Left lung (tissue), 14 donors: ENCODE measurements at places on chromosomes 12 and 14. TPM values are rescaled to one million over a fixed set of nuclear protein-coding genes. Genes with fewer than 3 reads are reported as not detected.

DNA sequence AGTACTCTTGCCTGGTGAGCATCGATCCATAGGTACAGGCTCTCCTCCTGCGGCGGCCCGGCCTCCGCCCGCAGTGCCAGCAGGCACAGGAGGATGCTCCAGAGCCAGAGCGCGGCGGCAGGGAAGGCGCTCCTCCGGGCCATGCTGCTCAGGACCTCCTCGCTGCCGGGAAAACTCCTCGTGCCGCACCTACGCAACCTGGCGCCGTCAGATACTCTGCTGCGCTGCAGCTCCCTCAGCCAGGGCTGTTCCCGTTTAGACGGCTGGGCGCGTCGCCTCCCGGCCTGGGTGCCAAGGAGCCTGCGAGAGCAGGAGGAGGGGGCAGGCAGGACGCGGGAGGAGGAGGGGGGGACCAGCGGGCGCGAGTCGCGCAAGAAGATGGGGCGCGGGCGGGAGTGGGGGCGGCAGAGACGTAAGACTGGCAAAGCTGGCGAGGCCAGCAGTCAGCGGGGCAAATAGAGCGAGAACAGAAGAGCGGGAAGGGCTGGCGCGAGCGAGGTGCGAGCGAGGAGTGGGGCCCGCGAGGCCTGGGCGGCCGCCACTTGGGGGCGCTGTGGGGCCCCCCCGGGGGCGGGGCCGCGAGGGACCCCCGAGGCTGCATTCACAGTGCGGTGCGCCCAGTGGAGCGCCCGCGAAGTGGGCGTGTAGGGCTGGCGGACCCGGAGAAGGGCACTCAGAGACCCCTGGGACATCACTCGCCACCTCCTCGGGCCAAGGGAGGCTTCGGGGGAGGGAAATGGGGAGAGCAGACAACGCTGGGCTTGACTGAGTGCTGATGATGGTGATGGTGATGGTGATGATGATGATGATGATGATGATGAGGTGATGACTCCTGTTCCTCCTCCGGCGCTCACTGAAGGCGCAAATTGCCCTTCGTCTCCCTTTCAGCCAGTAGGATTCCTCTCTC is at the start of gene WIF1:
Gene WIF1, minus strand, starts transcription at position 257 of the 907 bp plus-strand sequence. Its CDS starts 114 bp downstream, at position 143.
- peak; percentile 65 for DNase-seq

GRCh38 chr12:92745856-92746550 is 43.2 kb downstream of the PLEKHG7 start:
- DNase-seq, result no peak

- no peak for DNase-seq
These were observed 29.6 kb downstream of the CFAP251 start for GRCh38 chr12:121947981-121948380.

GRCh38 chr12:99418379-99418778 is 229.2 kb upstream of the GARIN6 start:
- no peak for DNase-seq

LRRC10 gene
- total RNA-seq, result not detected

CIPC gene
- total RNA-seq, result 18.6 TPM

DNA sequence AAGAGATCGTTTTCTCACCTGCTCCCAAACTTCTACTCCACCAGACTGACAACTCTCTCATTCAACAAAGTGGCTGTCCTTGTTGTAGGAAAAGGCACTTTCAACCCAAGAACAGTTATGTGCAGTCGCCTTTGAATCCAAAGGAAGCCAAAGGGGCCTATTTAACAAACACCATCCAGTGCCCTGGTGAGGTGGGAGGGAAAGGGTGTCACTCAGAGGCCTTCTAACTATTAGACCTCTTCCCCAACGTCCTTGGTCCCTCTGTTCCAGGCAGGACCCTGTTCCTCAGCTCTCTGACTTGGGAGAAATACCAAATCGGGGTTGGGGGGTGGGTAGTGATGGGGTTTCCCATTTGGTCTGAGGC is 3.2 kb downstream of the SIX4 start:
- no peak for DNase-seq

DNA sequence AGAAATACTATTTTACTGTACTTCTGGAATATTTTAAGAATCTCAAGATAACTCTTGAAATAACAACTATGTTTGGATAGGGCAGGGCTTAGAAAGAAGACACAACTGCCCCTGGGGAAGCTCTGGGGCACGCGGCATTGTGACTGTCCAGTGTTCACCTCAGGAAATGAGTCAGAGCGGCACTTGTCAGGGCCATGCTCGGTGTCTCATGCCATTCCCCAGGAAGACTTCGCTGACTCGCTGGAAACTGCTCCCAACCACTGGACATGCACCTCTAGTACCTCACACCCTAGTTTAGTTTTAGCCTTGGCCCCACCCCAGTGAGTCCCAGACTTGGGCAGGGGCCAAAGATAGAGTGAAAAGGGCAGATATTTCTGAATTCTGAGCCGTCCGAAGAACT is 192.0 kb downstream of the TTC7B start:
- no peak for DNase-seq

DNA sequence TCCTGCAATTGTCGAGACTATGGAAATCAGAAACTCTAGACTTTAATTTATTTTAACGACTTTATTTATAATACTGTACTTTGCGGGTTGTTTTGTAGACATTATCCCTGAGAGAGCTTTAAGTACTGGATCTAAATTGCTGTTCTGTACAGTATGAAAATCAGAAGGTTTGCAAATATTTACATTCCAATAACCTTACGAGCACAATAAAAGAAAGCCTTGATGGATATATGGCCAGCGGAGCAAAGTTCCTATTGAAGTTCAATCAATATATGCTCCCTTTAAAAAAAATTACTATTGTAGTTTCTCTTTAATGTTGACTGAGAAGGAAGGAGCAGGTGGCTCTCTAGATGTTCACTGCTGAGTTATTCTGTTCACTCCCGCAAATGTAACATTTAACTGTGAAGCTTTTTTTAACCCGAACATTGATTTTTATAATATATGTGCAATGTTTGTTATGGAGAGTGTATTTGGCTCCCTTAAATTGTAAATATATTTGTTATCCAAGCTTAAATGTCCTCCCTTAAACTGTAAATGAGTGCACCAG is 235.3 kb downstream of the PLCZ1 start:
- DNase-seq, result no peak

GRCh38 chr14:42929806-42930480 is 1323.3 kb downstream of the LRFN5 start:
- DNase-seq, result peak; percentile 28

ZDHHC22 gene
- not detected for total RNA-seq

- no peak for DNase-seq
These were observed 54.7 kb upstream of the PLEKHG3 start for GRCh38 chr14:64649383-64649998.

GRCh38 chr14:68359837-68360552 is 432.9 kb downstream of the ZFP36L1 start:
- peak; percentile 82 for DNase-seq

GRCh38 chr14:91843437-91843836 is 23.9 kb downstream of the TC2N start:
- no peak for DNase-seq

DNA sequence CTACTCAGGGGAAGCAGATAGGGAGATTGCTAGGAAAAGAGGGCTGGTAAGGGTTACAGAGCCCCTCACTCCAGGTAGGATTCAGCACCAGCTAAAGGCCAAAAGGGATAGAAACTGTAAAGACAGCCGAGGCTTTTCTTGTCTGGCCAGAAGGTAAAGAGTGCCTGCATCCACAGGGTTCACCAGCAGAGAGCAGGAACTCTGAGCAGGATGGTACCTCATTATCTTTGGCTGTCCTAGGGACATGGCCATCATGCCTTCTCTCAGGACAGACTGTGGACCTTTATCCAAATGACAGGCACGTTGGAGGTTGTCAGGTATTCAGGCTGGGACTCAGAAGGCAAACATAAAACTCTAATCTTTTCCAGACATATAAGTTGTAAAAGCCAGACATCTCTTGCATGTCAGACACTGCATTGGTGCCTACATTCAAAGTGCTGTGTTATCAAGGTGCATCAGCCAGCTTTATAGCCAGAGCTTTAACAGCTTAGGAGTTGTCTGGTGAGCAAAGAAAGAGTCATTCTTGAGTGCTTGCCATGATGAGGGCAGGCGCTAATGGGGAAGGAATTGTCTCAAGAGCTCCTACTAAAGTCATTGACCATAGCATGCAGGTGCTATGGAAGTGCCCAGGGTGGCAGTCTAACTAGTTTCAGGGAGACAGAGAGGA is 89.5 kb downstream of the PELI2 start:
- no peak for DNase-seq

DNA sequence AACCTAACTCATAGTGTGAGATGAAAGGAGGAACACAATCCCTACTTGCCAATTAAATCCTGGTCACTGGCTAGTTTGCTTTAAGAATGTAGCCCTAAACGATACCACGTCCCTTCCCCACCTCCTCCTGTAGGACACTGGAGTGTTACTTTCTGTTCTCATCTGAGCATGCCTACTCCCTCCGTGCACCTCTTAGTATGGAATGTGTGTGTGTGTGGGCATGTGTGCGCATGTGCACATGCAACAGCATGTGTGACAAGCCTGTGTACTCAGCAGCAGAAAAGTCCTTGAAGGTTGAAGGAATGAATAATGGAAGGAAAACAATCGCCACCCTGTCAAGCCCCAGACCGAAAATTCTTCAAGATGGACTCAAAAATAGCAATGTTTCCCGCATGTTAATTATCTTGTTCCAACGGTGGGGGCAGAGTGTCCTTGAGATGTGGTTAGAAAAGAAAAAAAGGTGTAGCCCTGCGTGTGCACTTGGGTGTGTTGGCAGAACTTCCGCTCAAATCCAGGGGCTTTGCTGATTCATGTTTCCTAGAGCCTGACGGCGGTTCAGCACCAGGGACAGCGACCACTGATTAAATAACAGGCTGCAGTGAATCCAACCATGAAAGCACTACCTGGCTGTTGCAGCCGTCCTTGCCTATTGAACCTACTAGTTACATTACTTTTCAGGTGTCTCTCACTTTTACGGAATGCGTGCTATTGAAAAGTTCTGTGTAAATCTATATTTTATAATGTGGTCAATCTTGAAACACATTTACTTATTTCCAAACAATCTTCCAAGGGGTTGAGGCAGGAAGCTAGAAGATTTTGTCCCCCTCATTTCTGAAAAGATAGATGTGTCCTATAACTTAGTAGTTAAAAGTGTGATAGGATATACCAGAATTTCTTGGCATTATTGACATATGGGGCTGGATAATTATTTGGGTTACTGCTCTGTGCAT is 79.8 kb downstream of the SRRM4 start:
- peak; percentile 47 for DNase-seq

- DNase-seq, result no peak
These were observed 16.0 kb downstream of the RPS6KL1 start for GRCh38 chr14:74906925-74907521.

- DNase-seq, result peak; percentile 33
These were observed 24.3 kb downstream of the SYNDIG1L start for GRCh38 chr14:74401504-74402241.

SOAT2 gene
- total RNA-seq, result not detected

GRCh38 chr12:66319266-66319954 is 17.1 kb downstream of the HELB start:
- no peak for DNase-seq

DNA sequence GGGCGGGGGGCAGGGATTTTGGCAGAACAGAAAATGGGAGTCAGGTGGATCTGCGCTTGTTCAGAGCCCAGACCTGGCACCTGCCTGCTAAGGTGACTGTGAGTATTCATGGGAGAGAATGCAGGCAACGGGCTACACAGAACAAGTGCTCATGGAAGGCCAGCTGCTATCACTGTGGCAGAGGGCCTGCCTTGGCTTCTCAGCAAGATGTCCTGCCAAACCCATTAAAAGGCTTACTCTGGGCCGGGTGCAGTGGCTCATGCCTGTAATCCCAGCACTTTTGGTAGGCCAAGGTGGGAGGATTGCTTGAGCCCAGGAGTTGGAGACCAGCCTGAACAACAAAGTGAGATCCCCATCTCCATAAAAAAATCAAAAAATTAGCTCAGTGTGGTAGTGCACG is 21.0 kb downstream of the DIO3 start:
- no peak for DNase-seq

- DNase-seq, result no peak
These were observed 925.4 kb downstream of the GALC start for GRCh38 chr14:87067591-87067990.

DNA sequence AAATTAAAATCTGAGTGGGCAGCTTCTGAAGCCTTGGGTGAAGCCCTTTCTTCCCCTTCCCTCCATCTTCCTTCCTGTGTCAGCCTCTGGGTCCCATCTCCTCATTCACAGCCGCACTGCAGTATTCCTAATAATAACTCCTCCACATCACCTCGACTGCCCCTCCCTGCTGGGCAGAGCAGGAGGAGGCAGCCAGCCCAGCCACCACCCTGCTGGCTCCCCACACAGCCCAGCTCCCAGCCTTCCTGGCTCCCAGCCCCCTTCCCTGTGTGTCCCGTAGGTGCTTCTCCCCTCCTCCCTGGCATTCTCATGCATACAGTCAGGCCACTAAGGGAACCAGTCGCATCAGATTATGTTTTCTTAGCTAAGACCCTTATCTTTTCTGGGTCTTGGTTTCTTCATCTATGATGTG is 3.7 kb downstream of the IFFO1 start:
- peak; percentile 55 for DNase-seq

GRCh38 chr12:52280319-52280795 is 5.9 kb downstream of the KRT86 start:
- peak; percentile 87 for DNase-seq

ADIPOR2 gene
- total RNA-seq, result 66.8 TPM

GRCh38 chr12:129615001-129615400 is 288.8 kb downstream of the TMEM132D start:
- DNase-seq, result no peak

DNA sequence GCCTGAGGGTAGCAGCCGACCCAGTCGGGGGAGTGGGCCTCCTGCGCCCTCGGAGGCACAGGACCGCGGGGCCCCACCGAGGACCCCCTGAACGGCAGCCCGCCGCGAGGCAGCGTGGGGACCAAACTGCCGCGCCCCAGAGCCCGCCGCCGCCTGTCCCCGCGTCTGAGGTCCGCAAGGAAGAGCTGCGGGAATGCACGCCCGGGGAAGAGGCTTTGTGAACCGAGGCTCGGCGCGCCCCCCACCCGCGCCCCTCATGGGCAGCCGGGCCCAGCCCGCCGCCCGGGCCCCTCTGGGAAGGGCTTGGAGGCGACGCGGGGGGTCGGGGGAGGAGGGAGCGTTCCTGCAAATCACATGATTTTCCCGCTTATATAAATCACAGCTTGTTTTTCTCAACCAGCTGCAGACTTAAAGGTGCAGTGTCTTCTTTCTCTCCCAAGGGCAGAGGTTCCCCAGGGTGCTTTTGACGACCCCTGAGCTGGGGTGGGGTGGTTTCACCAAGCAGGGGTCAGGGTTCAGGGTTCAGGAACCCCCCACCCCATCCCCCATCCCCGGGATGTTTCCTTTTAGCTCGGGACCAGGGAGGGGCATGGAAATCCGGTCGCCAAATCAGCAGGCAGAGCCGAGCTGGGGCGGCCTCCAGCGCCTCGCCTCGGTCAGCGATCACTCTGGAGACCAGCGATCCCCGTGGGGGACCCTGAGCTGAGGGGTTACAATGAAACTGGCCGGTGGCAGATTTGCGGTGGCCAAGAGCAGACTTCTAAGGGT is 44.7 kb upstream of the ATP23 start:
- DNase-seq, result peak; percentile 90

- no peak for DNase-seq
These were observed 64.5 kb upstream of the GTF2A1 start for GRCh38 chr14:81285245-81285644.

NRIP2 gene
- 0.79 TPM for total RNA-seq

SIX6 gene
- total RNA-seq, result not detected
